Activated T-helper 17 cell treated with anti-CD3 and anti-CD28 coated beads, Interleukin-2, amount 50 U/mL, for 72 hours (primary cell): ENCODE measurements at places on chromosomes 13 and 19. TPM values are rescaled to one million over a fixed set of nuclear protein-coding genes. Genes with fewer than 3 reads are reported as not detected.

DNA sequence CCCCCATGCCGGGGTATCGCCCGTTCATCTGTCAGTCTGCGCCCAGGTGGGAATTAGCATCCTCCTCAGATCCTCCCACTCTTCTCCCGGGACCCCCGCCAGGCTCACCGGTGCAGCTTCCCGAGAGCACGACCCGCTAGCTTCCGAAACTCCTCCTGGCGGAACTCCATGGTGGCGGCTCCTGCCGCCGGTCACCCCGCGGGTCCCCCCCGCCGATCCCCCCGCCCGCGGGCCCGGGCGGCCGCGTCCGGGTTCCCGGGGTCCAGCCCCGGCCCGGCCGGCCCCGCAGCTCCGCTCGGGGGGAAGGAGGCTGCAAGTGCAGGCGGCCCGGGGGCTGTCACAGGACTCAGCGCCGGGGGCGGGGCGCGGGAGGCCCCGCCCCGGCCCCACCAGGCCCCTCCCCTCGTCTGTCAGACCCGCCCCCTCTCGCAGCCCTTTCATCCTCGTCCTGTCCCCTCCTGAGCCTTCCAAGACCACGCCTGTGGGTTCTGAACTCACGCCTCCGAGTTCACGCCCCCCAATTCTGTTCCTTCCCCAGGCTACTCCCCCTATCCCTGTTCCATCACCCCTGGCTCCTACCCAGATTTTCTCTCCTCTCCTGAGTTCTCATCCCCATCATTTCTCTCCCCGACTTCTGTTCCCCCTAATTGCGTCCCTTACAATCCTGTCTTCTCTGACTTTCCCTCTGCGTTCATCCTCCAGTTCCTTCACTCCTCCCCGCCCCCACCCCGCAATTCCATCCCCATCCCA lies at the start of gene SLC17A7:
Gene SLC17A7, minus strand, starts transcription at position 318 of the 750 bp plus-strand sequence. Its CDS starts 148 bp downstream, at position 170.
- ATAC-seq = no peak

DNA sequence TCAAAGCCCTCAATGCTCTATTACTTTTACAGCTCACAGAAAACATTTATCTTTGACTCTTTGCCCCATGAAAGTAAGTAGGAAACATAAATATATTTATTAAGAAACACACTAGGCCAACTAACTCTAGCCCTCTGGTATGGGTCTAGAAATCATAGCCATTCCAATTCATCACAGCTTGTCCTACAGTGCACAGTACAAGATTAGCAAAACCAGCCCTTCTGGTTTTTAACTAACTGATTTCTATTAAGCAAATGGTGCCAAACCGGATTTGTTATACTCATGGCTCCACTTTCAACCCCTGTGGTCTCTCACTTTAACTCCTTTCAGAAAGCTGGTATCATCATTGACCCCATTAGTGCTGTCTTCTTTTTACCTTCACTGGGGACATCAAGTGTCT lies 5.6 kb upstream of the LRRC63 start:
- no peak for ATAC-seq

DNA sequence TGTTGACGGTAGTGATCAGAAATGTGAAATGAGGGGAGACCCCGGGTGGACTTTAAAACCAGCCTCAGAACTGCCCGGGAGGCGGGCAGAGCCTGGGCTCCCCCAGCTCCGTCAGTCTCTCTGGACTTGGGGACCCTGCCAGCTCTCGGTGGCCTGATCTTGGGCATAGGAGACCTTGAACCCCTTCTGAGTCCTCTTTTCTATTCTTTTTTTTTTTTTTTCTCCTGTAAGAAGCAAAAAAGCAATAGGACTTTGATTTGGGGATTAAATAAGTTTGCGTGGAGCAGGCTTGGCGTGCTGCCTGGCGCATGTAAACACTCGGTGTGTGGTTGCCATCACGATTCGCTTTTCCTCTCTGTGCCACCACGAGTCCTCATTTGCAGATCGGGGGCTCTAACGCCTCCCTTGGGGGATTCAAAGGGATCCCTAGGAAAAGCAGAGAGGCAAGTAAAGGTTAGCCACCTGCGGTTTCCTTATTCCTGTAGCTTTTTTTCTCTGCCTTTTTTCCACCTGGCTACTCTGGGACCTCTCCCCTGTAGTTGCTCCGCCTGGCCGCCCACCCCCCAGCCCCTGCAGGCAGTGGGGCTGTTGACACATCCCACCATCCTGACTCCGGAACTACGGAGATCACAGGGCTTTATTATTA lies 1.3 kb downstream of the SAFB start:
- ATAC-seq = no peak

GRCh38 chr19:51551673-51552432 lies 19.2 kb upstream of the ZNF175 start:
- ATAC-seq = no peak

DNA sequence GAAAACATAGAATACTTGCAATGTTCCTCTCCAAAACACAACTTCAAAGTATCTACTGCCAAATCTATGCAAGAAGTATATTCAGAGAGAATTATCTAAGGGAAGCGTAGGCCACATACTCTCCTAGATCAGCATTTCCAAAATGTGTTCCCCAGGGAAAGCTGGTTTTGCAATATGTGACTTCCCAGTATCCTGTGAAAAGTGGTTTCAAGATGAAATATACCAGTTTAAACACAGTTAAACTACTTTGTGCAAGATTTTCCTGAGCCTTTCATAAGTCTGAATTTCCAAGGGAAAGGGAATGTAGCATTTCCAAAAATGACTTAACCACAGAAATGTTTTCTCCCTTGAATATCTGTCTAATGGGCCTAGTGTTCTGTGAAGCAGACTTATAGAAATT lies 7.6 kb downstream of the STARD13 start:
- ATAC-seq = no peak

- no peak for ATAC-seq
These were observed 2.6 kb downstream of the CNN1 start for GRCh38 chr19:11541238-11541637.

GRCh38 chr19:18203408-18203862 lies 407 bp downstream of the RAB3A start:
- ATAC-seq = peak; percentile 3

DNA sequence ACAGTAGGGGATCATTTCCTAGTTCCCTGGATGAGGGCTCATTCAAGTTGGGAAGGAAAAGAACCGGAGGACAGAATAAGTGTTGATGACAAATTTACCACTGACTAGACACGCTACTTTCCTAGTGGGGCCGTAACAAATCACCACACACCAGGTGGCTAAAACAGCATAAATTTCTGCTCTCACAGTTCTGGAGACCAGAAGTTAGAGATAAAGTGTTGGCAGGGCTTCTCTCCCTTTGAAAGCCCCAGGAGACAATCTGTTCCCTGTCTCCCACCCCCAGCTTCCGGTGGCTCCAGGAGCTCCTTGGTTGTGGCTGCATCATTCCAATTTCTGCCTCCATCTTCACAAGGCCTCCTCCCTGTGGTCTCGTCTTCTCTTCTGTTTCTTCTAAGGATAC lies 65.4 kb upstream of the ARGLU1 start:
- no peak for ATAC-seq

DNA sequence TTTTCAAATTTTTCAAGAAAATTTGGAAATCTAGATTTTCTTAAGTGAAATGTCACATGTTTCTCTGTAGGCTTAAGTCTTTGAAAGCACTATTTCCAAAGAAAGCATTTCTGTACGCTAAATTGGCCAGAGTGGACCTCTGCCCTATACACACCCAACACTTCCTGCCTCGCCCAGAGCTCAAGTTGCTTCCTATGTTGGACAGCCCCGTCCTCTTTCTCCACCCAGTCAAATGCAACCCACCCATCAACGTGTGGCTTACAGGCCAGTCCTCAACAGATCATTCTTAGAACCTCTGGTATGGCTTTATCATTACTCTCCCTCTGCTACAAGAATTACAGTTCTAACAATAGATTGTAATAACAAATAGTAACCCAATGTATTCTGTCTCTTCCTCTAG lies 24.2 kb downstream of the KLF12 start:
- ATAC-seq = peak; percentile 7

DNA sequence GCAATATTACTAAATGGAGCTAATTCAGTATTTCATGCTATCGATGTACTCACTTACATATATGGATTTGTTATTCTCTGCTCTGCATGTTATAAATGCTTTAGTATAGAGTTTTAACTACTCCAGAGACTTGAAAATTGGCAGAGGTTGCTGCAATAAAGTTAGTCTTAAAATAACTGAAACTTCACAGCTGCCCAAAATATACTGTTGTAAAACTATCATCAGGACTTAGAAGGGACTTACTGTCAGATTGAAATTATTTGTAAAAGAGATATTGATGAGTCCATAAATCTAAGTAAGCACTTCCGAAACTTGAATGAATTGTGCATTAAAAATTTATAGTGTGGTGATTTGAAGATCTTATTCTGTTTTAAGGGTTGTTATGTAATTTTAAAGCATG lies 1178.2 kb upstream of the PCDH20 start:
- no peak for ATAC-seq

The VSTM1 gene
- not detected for total RNA-seq

DNA sequence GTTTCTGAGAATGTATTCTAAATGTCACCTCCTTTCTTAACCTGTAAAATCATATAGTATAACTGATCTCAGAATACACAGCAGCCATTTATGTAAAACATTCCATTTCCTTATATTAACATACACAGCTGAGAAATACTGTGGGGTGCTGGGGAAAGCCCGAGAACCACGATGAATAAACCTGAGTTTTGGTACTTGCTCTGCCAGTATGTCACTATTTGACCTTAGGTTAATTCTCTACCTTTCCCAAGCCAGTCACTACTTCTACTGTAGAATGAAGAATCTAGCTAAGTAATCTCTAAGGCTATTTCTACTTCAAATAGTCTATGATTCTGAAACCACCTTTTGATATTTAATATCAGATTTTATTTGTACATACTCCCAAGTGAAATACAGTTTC lies 173.7 kb downstream of the TBC1D4 start:
- ATAC-seq = peak; percentile 82

GRCh38 chr13:30120133-30120822 lies 187.1 kb downstream of the KATNAL1 start:
- ATAC-seq = no peak

- ATAC-seq = peak; percentile 38
These were observed 561.8 kb downstream of the GPC6 start for GRCh38 chr13:93788456-93788855.

The YIF1B gene
- total RNA-seq = 84.3 TPM

DNA sequence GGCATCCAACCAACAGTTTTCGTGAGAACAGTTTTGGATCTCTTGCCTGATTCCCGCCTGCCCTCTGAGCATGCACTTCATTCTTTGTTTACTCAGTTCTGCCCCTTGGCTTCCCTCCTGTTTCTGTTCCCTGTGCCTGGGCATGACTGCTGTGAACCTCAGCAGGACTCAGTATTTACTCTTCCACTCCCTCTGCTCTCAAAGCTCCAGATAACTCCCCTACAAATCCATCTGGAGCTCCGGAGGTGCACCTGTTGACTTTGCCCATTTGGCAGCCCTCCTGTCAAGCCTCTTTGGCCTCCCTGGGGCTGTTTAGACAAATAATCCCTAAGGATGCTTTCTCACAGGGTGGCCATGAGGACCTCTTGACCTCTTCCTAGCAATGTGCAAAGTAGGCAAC lies 34.2 kb upstream of the ARGLU1 start:
- no peak for ATAC-seq

GRCh38 chr13:24649688-24650043 lies 30.5 kb upstream of the ATP12A start:
- peak; percentile 43 for ATAC-seq

DNA sequence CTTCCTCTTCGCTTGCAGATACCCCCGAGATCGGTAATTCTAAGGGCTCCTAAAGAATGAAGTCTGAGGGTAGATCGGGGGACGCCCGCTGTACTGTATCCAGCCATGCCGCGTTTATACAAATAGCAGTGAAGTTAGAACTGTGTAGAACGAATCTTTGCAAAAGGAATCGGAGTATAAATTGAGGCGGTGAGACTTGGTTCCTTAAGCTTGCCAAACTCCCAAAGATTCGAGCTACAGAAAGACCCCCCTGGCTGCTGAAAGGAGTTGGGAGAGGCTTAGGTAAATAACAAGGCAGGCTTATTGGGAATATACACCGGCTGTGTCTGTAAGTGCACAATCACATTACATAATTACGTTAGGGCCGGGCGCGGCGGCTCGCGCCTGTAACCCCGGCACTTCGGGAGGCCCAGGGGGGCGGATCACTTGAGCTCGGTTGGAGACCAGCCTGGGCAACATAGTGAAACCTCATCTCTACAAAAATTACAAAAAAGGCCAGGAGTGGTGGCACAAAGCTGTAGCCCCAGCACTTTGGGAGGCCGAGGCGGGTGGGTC lies 12.2 kb downstream of the TMEM160 start:
- peak; percentile 32 for ATAC-seq

The MCF2L gene
- total RNA-seq = 2.0 TPM

DNA sequence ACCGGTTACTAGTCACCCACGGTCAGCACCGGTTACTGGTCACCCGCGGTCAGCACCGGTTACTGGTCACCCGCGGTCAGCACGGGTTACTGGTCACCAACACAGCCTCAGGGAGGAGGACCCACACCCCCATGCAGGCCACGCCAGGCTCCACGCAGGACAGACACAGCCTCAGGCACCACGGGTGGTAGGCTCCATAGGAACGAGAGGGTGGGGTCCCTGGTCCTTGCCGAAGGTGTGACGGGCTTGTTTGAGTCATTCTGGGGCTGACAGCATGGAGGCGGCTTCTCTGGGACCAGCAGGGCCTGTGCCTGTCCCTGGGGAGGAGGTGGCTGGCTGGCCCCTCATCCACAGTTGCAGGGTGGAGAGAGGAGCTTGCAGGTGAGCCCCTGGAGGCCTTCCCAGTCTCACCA lies 122.8 kb upstream of the SOX1 start:
- ATAC-seq = peak; percentile 19

DNA sequence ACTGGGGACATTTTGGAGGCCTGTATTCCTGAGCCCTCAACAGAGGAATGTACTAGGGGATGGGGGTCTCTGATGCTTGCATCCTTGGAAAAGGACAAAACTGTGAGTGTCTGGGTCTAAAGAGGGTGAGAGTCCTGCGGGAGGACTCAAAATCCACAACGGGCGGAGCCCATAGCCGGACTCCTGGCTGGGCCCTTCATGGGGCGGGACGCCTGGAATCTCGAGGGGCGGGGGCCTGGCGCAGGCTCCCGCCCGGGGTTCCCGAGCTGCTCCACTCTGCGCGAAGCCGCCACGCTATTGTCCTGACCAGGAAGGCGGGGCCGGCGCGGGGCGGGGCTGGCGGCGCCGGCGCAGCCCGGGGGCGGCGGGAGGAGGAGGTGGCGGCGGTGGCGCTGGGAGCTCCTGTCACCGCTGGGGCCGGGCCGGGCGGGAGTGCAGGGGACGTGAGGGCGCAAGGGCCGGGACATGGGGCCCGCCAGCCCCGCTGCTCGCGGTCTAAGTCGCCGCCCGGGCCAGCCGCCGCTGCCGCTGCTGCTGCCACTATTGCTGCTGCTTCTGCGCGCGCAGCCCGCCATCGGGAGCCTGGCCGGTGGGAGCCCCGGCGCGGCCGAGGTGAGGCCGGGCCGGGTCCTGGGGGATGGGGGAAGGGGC lies at the start of gene APLP1:
Gene APLP1, plus strand, starts transcription at position 403 of the 651 bp plus-strand sequence. Its CDS starts 63 bp downstream, at position 466.
- ATAC-seq = peak; percentile 77

DNA sequence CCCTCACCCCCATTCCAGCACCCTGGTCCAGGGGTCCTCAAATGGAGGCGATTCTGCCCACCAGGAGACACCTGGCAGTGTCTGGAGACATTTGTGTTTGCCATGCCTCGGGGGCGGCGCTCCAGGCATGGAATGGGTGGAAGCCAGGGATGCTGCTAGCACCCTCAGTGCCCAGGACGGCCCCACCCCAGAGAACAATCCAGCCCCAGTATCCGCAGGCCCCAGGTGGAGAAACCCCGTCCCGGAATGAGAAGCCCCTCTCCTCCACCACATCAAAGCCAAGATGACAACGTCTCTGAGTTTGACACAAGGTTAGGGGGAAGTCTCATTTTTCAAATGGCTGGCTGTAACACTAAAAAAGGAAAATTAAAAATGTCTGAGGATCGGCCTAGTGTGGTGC lies 68.5 kb downstream of the INSR start:
- ATAC-seq = no peak

GRCh38 chr19:51926426-51926783 lies 867 bp upstream of the ZNF613 start:
- no peak for ATAC-seq

The ABHD17A gene
- 84.4 TPM for total RNA-seq
